Stimulated activated CD8-positive, alpha-beta memory T cell treated with anti-CD3 and anti-CD28 coated beads, Interleukin-12 subunit alpha, Interleukin-12 subunit beta, amount 100 ng/mL, for 4 hours (primary cell): ENCODE measurements at places on chromosomes 7 and 10.

- DNase-seq, result no peak
These were observed 94.3 kb downstream of the THSD7A start for GRCh38 chr7:11737723-11738122.

DNA sequence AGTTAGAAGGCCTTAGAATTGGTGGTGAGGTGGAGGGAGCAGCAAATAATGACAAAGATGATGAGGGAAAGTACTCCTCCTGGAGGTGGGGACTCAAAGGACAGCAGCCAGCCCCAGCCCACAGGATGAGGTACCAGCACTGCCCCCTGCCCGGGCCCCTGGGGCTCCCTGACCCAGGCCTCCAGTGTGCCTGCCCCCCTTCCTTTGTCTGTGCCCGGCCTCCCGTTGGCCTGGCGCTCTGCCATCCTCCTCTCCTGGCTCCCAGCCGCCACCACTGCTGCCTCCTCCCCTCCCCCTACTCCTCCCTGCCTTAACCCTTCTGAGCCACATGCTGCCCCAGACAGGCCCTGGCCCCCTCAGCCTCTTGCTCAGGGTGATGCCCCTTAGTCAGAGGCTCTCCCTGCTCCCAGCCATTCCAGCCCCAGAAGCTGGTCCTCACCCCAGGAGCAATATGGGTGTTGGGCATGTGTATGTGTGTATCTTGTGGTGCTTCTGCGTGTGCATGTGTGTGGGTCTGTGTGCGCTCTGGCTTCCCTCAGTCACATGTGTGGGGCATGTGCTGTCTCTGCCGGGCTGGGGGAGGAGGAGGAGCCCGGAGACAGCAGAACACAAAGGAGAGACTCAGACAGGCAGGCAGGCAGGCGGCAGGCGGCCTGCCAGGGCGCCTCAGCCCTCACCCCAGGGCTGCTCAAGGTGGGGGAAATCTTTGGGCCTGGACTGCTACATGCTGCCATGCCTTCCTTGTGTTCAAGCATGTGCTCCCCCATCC lies 2.6 kb downstream of the LDB1 start:
- peak; percentile 37 for DNase-seq

DNA sequence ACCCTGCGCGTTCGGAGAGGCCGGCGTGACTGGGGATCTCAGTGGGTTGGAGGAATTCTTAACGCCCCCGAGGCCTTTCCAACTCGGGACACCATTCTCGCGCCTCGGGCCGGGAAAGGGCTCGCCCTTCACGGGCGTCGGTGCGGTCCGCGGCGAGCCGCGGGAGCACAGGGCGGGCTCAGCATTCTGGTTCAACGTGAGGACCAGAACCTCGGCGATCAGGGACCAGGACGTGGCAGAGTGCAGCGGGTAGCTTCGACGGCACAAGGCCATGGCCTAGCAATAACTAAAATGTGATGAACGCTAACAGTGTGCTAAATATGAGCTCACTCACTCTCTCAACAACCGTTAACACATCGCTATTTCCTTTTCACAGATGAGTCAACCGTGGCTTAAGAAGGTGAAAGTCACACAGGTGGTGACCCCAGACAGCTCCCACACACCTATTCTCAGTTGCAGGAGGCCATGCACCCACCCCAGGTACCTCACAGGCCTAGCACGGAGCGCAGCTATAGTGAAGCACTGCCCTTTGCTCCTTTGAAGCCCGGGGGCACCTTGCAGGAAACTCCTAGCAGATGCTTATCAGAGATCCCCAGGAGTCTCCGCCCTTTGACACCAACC lies 4.5 kb upstream of the EMX2 start:
- no peak for DNase-seq

GRCh38 chr10:110706690-110707098 lies 62.6 kb downstream of the RBM20 start:
- DNase-seq, result no peak

GRCh38 chr10:61110936-61111335 lies 167.0 kb upstream of the RHOBTB1 start:
- DNase-seq, result no peak

GRCh38 chr10:80924063-80924952 lies 386.6 kb downstream of the SH2D4B start:
- DNase-seq, result no peak

- no peak for DNase-seq
These were observed 5.5 kb downstream of the CREB3L2 start for GRCh38 chr7:137996386-137996851.
